NCI-H1694 treated with DMSO at 0.1 percent for 48 hours (cell line): ENCODE measurements at places on chromosomes 7 and 10.

DNA sequence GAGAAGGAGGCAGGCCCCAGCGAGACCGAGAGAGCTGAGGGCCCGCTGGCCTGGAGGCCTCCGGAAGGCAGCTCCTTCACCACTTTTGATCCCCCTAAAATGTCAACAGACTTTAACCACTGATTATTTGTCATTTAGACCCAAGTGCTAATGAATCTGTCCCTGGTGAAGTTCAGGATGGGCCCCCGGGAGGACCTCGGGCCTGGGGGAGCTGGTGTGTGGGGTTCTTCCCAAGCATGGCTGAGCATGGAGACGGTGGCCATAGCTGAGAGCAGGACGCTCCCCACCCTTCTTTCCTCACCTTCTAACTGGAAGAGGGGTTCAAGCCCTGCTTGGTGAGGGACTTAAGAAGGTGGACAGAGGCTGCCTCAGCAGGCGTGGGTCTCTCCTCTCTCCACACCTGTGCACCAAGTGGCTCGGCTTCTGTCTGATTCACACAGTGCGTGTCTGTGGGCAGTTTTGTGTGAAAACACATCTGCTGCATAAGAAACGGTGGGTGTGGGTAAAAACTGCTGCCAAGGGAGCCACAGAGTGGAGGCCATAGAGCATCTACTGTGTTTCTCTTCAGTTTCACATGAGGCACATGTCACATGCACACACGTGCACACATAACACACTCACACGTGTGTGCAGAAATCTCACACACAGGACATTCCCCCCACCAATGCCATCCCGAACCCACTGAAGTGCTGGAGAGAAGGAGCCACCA lies 53.5 kb upstream of the VIPR2 start:
- no peak for DNase-seq

- DNase-seq, result no peak
Observed at GRCh38 chr10:44824607-44825006, 86.5 kb upstream of the TMEM72 start.

- DNase-seq, result peak; percentile 18
Observed at GRCh38 chr7:139054101-139054500, 18.3 kb upstream of the ZC3HAV1L start.

DNA sequence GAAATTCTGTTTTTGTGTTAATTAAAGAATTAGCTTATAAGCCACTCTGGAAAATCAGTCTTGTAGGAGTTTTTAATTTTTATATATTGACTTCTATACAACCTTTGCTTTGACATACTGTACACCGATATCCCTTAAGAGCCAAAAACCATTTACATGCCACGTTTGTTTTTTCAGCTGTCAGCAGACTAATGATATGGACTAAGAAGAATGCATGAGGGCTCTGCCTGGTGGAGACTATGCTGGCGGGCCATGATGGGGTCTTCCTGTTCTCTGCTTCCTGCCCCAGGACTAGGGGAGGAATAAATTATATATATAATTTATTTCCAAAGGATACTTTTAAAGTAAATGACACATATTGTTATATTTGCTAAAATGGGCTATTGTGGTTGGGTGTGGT lies 96.3 kb downstream of the CDK14 start:
- DNase-seq, result no peak
